ENCODE measurements at places on chromosomes 4 and X. TPM values are rescaled to one million over a fixed set of nuclear protein-coding genes. Genes with fewer than 3 reads are reported as not detected.

- H3K27ac ChIP-seq = no peak within 1 kb of the TSS
- no peak within 1 kb of the TSS for H3K4me3 ChIP-seq
- no peaks in the 10 kb centered on the region for H3K27me3 ChIP-seq
- DNase-seq = no peak
These were observed at the start of gene IL1RAPL1 for GRCh38 chrX:28586981-28587551. TSS of gene IL1RAPL1 (plus strand) at chrX:28587446.

- no peak overlapping the region for H3K4me3 ChIP-seq
- no peaks in the 10 kb centered on the region for H3K27me3 ChIP-seq
- no peak for DNase-seq
- H3K27ac ChIP-seq = no peak overlapping the region
- no peaks in the 10 kb centered on the region for H3K4me1 ChIP-seq
These were observed 423.7 kb upstream of the TEX13C start for GRCh38 chrX:124895947-124896346.

GRCh38 chr4:81997313-81997712 is 376.5 kb downstream of the HNRNPD start:
- H3K4me3 ChIP-seq = no peak overlapping the region
- no peak for DNase-seq
- H3K27ac ChIP-seq = no peak overlapping the region
- H3K4me1 ChIP-seq = no peaks in the 10 kb centered on the region
- no peaks in the 10 kb centered on the region for H3K36me3 ChIP-seq

DNA sequence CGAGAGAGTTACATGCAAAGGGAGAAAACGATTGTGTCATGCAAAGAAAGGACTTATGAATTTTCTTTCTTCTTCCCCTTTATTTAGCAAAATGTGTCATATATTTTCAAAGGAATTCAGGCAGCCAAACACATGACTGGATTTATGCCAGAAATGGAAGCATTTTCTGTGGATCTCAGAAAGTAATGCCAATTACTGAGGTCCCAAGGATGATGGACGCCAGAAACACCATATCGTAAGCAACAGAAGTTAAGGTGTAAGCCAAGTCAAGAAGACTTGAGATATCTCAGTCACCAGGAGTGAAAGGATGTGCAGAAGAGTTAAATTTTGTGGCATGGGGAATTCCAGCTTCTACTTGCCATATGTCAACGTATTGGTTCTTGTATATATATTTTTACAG is 255.1 kb downstream of the GBA3 start:
- no peak for DNase-seq
- no peak overlapping the region for H3K4me3 ChIP-seq
- no peaks in the 10 kb centered on the region for H3K4me1 ChIP-seq
- H3K27me3 ChIP-seq = no peaks in the 10 kb centered on the region
- no peak overlapping the region for H3K27ac ChIP-seq
- H3K36me3 ChIP-seq = no peaks in the 10 kb centered on the region

- no peaks in the 10 kb centered on the region for H3K36me3 ChIP-seq
- H3K27me3 ChIP-seq = no peaks in the 10 kb centered on the region
- H3K27ac ChIP-seq = no peak overlapping the region
- no peak for DNase-seq
- H3K4me1 ChIP-seq = no peaks in the 10 kb centered on the region
These were observed 14.8 kb downstream of the FAM9B start for GRCh38 chrX:9019151-9019550.

GRCh38 chrX:3143043-3143799 is 102.0 kb downstream of the ARSF start:
- no peak overlapping the region for H3K27ac ChIP-seq
- H3K4me3 ChIP-seq = no peak overlapping the region
- no peaks in the 10 kb centered on the region for H3K36me3 ChIP-seq
- H3K4me1 ChIP-seq = no peaks in the 10 kb centered on the region
- H3K27me3 ChIP-seq = no peaks in the 10 kb centered on the region

DNA sequence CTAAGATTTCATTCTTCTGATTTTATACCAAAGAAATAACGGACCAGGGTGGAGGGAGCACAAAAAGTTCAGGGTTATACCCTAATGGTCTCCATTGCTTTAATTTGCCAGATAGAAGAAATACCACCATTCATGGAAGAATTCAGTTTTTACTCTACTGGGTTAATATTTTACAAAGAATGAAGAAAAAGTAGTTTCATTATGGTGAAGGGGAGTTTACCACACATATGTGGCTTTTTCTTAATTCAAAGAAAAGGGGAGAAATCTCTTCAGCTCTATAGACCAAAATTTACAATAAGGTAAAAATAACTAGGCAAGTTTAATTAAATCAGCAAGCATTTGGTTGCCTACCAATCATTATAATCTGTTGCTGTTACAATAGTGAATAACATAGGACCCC is 37.6 kb downstream of the CASK start:
- no peak overlapping the region for H3K27ac ChIP-seq
- H3K4me3 ChIP-seq = no peak overlapping the region
- H3K4me1 ChIP-seq = no peaks in the 10 kb centered on the region
- no peak for DNase-seq

DNA sequence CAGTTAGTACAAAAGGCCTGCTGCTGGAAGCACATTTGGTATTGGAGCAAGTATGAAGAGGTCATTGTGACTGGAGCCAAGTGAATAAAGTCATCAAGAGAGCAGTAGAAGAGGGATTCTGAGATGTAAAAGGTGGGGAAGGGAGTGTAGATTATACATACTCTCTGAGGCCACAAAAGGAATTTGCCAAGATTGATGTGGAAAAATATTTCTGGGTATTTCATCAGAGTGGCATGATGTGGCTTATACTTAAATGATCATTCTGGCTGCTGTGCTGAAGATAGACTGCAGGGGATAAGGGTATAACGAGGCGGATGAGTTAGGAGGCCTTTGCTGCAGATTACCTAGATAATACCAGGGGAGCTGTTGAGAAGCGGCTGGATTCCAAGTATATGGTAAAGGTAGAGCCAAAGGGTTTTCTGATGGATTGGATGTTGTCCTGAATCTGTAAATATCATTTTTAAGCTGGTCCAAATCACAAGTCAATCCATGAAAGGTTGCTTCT is 231.8 kb upstream of the AGA start:
- H3K4me1 ChIP-seq = no peaks in the 10 kb centered on the region
- H3K4me3 ChIP-seq = no peak overlapping the region
- no peak overlapping the region for H3K27ac ChIP-seq

GRCh38 chr4:42425146-42426065 is 28.1 kb downstream of the SHISA3 start:
- H3K27ac ChIP-seq = no peak overlapping the region
- H3K27me3 ChIP-seq = no peaks in the 10 kb centered on the region
- DNase-seq = no peak
- no peak overlapping the region for H3K4me3 ChIP-seq

DNA sequence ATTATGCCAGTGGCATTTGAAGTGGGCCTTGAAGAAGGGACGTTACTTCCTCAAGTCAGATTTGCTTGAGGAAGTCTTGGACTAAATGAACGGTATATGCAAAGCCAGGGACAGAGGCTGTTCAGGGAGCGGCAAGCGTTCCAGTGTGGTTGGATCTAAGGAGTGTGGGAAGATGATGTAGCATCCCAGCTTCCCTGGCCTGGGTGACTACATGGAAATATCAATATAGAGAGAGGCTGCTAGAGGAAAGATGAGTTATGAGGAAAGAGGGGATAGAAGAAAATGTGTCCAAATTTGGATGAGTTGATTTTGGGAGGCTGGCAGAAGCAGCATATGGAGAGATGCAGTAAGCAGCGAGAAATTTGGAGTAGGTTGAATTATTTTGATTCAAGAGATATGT is 432.5 kb upstream of the TENM3 start:
- DNase-seq = no peak
- no peak overlapping the region for H3K27ac ChIP-seq
- no peaks in the 10 kb centered on the region for H3K4me1 ChIP-seq
- no peaks in the 10 kb centered on the region for H3K36me3 ChIP-seq

- no peak overlapping the region for H3K4me3 ChIP-seq
- no peaks in the 10 kb centered on the region for H3K27me3 ChIP-seq
These were observed 448.3 kb upstream of the ZFP42 start for GRCh38 chr4:187547316-187547715.

GRCh38 chrX:119636419-119636818 is 30.2 kb upstream of the NKRF start:
- no peak for DNase-seq
- H3K4me1 ChIP-seq = no peaks in the 10 kb centered on the region
- H3K27me3 ChIP-seq = no peaks in the 10 kb centered on the region

GRCh38 chr4:113943863-113944262 is 35.6 kb downstream of the ARSJ start:
- no peaks in the 10 kb centered on the region for H3K4me1 ChIP-seq
- H3K4me3 ChIP-seq = no peak overlapping the region
- no peak for DNase-seq
- H3K27ac ChIP-seq = no peak overlapping the region

DNA sequence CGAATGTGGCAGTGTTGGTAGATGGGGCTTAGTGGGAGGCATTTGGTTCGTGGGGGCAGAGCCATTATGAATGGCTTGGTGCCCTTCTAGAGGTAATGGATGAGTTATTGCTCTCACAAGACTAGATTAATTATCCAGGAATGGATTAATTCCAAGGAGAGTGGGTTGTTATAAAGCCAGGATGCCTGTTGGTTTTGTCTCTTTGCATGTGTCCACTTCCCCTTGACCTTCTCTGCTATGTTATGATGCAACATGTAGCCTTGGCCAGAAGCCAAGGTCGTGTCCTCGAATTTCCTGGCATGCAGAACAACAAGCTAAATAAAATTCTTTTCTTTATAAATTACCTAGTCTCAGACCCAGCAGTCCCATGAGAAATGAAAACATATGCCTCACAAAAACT is 111.2 kb upstream of the PLS3 start:
- H3K27me3 ChIP-seq = no peaks in the 10 kb centered on the region
- H3K4me3 ChIP-seq = no peak overlapping the region
- H3K27ac ChIP-seq = no peak overlapping the region
- H3K4me1 ChIP-seq = no peaks in the 10 kb centered on the region
- DNase-seq = peak; percentile 38

GRCh38 chr4:110621839-110622751 is 782 bp downstream of the PITX2 start:
- H3K27ac ChIP-seq = peak overlapping the region; percentile 90
- H3K4me1 ChIP-seq = peaks cover 8% of the 10 kb centered on the region
- H3K27me3 ChIP-seq = peaks cover 34% of the 10 kb centered on the region
- peak overlapping the region; percentile 28 for H3K4me3 ChIP-seq
- no peaks in the 10 kb centered on the region for H3K36me3 ChIP-seq
- DNase-seq = peak; percentile 68

DNA sequence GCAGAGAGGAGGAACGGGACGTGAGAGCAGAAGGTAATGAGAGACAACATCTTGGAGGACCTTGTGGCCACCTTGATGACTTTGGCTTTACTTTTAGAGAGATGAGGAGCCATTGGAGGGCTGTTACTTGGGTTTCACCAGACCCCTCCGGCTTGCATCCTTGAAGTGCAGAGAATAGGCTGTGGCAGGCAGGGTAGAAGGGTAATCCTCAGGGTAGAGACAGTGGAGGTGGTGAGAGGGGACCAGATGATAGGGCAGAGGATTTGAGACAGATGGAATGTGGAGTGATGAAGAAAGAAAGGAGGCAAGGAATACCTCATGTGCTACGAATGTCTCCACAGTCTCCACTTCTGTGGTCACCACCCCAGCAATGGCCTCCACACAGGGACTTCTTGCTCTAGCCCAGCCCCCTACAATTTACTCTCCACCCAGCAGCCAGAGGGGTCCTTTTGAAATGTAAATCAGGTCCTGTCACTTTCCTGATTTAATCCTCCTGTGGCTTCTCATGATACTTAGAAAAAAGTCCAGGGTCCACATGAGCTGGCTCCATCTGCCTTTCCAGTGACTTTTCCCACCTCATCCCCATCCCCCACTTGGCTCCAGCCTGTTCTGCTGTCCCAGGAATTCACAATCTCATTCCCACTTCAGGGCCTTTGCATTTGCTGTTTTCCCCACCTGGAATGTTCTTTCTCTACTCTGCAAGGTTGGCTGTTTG is 115.0 kb downstream of the PJA1 start:
- no peaks in the 10 kb centered on the region for H3K36me3 ChIP-seq
- DNase-seq = no peak
- no peak overlapping the region for H3K27ac ChIP-seq
- H3K4me3 ChIP-seq = no peak overlapping the region
- H3K27me3 ChIP-seq = no peaks in the 10 kb centered on the region
- no peaks in the 10 kb centered on the region for H3K4me1 ChIP-seq

DNA sequence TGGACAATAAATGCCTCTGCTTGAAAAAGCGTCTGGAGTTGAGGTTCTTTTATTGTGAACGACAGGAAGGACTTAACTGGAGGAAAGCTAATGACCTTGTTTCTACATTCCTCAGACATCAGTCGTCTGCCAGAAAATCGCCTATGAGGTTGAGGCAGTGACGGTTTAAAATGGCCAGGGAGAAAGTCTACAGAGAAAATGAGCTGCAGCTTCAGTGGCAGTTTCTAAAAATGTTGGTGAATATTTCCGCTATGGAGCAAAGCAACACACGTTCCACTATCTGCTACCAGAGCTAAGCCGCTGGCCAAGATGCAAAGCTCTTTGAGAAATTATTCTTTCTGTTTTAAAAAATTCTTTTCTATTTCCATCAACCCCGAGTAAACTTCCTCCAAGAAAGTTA is 116.9 kb upstream of the GALNT7 start:
- H3K27ac ChIP-seq = no peak overlapping the region
- no peak for DNase-seq
- no peaks in the 10 kb centered on the region for H3K4me1 ChIP-seq
- H3K4me3 ChIP-seq = no peak overlapping the region
- no peaks in the 10 kb centered on the region for H3K36me3 ChIP-seq

- no peak overlapping the region for H3K27ac ChIP-seq
- DNase-seq = no peak
- H3K4me1 ChIP-seq = no peaks in the 10 kb centered on the region
- H3K27me3 ChIP-seq = no peaks in the 10 kb centered on the region
These were observed 17.1 kb downstream of the GPR34 start for GRCh38 chrX:41705680-41706374.

Gene SAGE1
- not detected for total RNA-seq

Gene NAT8L
- 0.27 TPM for total RNA-seq

Gene PABPC1L2B
- total RNA-seq = not detected

Gene MUC7
- total RNA-seq = not detected

Gene CCKAR
- not detected for total RNA-seq

Gene ANAPC4
- 49.9 TPM for total RNA-seq

Gene CD38
- total RNA-seq = 3.6 TPM

Gene C4orf51
- not detected for total RNA-seq

Gene YIPF6
- 23.6 TPM for total RNA-seq

Gene SHROOM4
- 9.5 TPM for total RNA-seq

Gene CPE
- total RNA-seq = 24.4 TPM

Gene FDCSP
- not detected for total RNA-seq

Gene FAM236D
- not detected for total RNA-seq

Gene TRO
- total RNA-seq = 14.0 TPM

Gene MAGEC2
- total RNA-seq = not detected

Gene RPS6KA6
- 5.6 TPM for total RNA-seq
